Activated T-cell treated with anti-CD3 and anti-CD28 coated beads for 1 hour (primary cell): ENCODE measurements at places on chromosomes 6 and 20.

DNA sequence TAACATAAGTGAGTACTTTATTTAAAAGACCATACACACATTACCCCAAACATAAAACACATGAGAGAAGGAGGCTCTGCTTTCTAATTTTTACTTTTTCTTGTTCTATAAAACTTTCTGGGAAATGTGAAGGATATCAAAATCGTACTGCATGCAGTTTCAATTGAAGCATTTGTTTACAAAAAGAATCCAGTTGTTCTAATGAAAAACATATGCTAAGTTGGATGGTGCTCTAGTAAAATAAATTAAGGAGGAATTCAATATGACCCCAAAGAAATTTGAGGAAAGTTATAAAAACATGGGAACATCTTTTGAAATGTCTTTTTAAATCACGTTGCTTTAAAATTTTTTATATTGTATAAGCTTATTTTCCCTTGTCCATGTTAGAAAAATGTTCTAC, 37.6 kb downstream of the OR2B6 start:
- no peak for DNase-seq

GRCh38 chr6:85250586-85251220, 199.2 kb upstream of the NT5E start:
- DNase-seq: no peak

- DNase-seq: no peak
Observed at GRCh38 chr6:149896491-149896890, 1.4 kb downstream of the RAET1E start.

GRCh38 chr6:107715550-107716321, 108.4 kb downstream of the SCML4 start:
- no peak for DNase-seq

DNA sequence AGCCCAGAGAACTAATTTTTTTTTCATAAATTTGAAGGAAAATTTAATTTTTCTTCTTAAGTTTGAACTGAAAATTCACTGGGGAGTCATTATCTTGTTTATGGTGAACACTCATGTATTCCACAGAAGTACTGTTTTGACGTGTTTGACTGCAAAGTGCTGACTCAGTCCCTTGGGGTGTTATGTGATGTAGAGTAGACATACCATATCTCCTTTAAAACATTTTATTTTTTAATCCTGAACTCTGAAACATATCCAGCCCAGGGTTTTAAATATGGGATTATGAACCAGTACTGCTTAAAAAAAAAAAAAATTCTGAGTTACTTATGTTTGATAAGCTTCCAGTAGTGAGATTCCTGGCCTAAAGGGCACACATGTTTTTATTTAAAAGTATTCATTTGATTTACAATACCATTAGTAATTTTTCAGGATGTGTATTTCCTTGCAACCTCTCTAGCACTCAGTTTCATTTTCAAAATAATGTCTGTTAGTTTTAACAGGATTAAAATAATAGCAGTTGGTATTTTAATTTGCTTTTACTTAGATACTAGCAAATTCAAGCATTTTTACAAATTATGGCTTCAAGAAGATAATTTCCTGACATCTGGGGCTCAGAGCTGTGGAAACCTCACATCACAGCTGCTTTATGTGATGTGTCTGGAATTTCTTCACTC, 81.7 kb upstream of the PDE10A start:
- no peak for DNase-seq
